ENCODE measurements at places on chromosomes 5 and 9. TPM values are rescaled to one million over a fixed set of nuclear protein-coding genes. Genes with fewer than 3 reads are reported as not detected.

The FAM219A gene
- 22.3 TPM for total RNA-seq

The GNA14 gene
- total RNA-seq, result 12.4 TPM

The PCDHGA5 gene
- total RNA-seq, result 4.6 TPM

The ANKS6 gene
- 38.1 TPM for total RNA-seq

The HAVCR1 gene
- 0.44 TPM for total RNA-seq

The TMEM245 gene
- total RNA-seq, result 67.7 TPM

DNA sequence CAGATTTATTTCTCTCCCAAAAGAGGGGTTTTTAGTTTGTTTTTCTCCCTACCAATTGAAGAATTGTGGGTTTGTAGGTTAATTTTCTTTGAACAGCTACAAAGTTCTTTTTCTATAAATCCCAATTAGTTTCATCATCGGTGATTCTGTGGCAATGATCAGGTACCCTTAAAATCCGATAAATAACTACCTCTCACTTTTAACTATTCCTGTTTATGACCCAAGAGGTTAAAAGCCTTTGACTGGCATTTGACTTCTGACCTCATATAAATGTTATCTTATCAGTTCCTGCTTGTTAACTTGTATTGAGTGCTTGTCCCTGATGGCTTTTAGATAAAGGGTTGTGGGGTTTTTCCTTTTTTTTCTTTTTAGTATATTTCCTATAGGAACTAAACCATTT is 124.4 kb upstream of the TMEM161B start:
- no peak for DNase-seq

DNA sequence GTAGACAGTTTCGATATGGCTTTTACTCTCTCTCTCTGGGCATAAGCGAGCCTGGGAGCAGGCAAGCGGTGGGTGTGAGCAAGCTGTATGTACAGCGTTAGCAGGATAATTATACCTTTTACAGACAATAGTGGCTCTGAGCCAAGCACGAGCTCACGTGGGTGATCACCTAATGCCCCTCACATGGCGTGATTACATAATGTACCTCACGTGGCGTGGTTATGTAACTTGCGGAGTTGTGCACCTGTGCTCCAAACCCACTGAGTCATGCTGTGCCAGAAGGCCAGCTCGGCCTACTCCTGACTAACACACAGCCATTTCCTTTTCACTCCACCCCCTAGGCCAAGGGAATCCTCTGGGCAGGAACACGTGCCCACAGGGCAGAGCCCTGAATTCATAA is 797.2 kb downstream of the EFNA5 start:
- DNase-seq, result no peak

GRCh38 chr5:141598391-141599345 is 20.1 kb downstream of the DIAPH1 start:
- DNase-seq, result no peak

DNA sequence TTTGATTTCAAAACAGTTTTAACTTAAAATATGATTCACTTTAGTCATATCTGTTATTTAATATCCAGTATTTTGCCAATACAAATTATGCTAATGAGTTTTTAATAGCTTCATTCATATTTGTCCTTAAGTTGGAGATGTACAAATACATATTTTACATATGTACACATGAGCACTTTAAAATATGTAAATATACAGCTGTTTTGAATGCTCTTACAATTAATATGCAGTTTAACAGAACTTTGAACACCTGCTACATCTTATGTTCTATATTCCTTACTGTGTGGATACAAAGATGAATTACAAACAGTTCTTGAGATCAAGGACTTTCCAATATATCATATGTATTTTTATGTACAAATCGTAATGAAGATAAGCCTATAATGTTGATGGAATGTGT is 74.0 kb downstream of the CHSY3 start:
- no peak for DNase-seq

DNA sequence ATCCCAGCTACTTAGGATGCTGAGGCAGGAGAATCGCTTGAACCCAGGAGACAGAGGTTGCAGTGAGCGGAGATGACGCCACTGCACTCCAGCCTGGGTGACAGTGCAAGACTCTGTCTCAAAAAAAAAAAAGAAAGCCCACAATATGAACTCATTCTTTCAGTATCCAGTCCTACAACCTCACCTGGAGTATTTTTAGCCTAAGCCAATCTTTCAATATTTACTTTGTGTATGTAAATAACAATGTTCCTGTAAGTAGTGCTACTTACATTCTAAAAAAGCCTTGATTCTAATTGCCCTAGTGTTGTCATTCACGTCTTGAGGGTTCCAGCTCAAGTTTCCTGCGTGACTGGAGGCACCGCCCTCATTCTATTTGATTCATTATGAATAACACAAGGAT is 62.0 kb downstream of the BHMT start:
- DNase-seq, result no peak

GRCh38 chr5:119168401-119168800 is 97.5 kb downstream of the DMXL1 start:
- no peak for DNase-seq

GRCh38 chr5:148152781-148153180 is 15.6 kb upstream of the SPINK14 start:
- DNase-seq, result no peak

DNA sequence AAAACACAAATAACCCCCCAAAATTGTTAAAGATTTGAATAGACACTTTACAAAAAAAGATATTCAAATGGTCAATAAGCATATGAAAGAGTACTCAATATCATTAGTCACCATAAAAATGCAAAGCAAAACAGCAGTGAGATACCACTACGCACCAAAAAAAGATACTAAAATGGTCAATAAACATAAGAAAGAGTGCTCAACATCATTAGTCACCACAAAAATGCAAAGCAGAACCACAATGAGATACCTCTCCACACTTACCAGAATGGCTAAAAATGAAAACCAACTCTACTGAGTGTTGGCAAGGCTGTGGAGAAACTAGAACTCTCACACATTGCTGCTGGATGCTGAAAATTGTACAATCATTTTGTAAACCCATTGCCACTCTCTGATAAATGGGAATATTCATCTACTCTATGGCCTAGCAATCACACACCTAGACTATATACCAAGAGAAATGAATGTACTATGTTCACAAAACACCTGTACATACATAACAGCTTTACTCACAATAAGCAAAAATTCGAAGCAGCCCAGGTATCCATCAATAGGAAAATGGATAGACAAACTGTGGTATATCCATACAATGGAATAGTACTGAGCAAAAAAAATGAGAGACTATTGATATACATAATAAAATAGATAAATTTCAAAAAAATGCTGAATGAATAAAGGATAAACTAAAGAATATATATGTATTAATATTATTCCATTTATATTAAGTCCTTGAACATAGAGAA is 205.0 kb upstream of the DAPK1 start:
- no peak for DNase-seq

GRCh38 chr9:73074176-73074708 is 77.4 kb upstream of the ANXA1 start:
- DNase-seq, result no peak

DNA sequence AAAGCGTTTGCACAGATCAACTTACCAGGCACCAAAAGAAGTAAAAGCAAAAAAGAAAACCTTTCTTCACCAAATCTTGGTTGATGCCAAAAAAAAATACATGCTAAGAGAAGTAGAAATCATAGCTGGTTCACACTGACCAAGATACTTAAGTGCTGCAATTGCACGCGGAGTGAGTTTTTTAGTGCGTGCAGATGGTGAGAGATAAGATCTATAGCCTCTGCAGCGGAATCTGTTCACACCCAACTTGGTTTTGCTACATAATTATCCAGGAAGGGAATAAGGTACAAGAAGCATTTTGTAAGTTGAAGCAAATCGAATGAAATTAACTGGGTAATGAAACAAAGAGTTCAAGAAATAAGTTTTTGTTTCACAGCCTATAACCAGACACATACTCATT is 36.4 kb upstream of the CCDC152 start:
- no peak for DNase-seq

GRCh38 chr5:150163547-150164059 is 3.0 kb upstream of the CDX1 start:
- no peak for DNase-seq
